ENCODE measurements at places on chromosomes 3 and 15.

DNA sequence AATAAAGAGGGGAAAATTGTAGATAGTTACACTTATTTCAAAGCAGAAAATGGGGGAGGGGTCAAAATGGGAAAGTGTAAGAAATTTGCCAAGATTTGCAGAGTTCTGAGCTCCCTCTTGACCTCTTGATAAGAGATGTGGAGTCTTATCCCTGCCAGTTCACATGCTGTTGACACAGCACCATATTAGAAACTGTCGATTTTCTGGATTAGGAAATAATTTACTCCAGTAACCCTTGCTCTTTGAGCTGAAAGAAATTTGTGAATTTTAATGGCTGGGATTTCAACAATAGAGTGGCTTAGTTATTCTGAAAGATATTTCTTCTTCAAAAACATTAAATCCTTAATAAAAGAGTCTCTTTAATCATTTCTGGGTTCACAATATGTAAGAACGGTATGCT is 306.2 kb upstream of the CNTN4 start:
- no peak for DNase-seq

- peak; percentile 44 for DNase-seq
Observed at GRCh38 chr15:95603802-95604201, 726.7 kb upstream of the NR2F2 start.

DNA sequence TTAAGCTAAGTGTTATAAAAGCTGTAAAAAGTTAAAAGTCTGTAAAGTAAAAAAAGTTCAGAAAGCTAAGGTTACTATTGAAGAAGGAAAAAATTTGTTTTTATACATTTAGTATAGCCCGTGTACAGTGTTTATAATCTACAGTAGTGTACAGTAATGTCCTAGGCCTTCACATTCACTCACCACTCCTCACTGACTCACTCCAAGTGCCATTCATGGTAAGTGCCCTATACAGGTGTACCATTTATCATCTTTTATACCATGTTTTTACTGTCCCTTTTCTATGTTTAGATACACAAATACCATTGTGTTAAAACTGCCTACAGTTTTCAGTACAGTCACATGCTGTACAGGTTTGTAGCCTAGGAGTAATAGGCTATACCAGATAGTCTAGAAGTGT is 8.8 kb downstream of the CCDC71 start:
- no peak for DNase-seq

DNA sequence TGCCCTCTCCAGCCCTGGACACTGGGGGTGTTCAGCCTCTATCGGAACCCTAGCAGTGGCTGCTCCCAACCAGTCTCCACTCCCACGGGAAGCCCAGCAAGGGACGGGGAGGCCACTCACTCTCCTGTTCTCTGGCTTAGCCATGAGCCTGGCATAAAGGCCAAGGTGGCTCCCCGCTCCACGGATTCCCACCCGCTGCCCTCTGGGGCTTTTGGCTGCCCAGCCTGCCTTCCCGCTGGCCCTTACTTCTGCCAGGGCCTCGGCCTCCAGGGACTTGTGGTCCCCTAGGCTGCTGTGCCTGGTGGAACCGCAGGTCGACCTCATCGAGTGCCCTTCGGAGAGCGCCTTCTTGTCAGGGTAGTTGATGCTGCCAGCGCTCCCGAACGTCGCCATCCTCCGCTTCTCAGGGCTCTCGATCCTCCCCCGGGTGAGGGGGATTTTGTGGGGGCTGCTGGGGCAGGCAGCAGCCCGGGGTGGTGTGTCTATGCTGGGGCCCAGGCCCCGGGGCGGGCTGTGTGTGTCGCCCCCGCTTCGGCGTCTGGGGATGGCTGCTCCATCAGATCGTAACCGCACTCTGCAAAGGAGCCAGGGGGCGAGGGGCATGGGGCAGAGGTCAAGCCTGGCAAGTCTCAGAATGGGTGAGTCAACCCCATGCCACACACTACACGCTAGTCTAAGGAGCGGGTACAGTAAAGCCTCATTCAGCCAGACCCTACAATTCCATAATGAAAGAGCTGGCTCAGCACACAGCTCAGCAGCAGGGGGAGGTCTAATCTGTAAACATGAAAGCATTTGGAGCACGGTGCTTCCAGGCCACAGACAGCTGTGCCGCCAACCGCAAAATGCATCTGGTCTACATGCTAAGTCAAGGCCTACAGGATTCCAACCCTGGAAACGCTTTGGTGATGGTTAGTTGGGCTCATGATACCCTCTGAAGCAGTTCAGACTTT is 27.3 kb upstream of the RAD18 start:
- DNase-seq: peak; percentile 95

GRCh38 chr3:138594150-138594934 is at the start of gene CEP70:
Gene CEP70 (minus strand): TSS chr3:138594260. CDS start chr3:138572927, 21,333 bp downstream.
- DNase-seq: peak; percentile 91

DNA sequence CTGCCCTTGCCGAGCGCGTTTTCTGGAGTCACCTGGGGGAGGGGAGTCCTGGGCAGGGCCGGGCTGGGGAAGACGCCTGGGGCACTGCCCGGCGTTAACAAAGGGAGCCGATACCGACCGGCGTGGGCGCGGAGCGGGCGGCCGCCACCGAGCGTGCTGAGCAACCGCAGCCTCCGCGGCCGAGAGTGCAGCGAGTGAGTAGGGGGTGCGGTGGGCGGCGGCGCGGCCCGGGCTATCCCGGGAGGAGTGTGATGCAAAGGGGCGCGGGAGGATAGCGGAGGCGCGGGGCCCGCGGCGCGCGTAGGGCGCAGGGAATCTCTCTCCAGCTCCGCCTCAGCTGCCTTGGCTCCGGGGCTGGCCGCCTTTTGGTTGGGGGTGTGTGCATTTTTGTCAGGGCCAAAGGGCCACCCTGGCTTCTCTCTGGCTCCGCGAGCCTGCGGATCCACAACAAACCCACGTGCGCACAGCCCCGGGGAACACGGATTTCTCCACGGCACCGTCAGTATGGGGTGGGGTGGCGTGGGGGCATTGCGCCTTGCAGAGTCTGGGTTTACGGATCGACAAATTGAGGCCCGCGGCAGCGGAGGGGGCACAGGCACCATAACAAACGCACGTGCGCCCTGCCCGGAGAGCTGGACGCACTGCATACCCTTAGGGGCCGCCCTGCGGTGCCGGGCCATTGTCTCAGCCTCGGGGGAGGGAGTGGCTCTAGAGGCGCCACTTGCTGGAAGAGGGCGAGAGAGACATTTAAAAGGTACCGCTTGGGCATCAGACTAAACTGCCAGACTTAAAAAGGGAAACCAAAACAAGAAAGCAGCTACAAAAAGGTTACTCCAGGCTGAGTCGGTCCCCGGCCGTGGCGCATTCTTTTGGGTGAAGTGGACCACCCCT is 560 bp downstream of the ST6GAL1 start:
- DNase-seq: peak; percentile 32

GRCh38 chr3:23668430-23668904 is 137.3 kb upstream of the UBE2E1 start:
- peak; percentile 94 for DNase-seq

- no peak for DNase-seq
Observed at GRCh38 chr3:56954125-56954524, 106.3 kb upstream of the SPATA12 start.

- peak; percentile 30 for DNase-seq
Observed at GRCh38 chr15:60584355-60584998, 105.5 kb upstream of the ICE2 start.

DNA sequence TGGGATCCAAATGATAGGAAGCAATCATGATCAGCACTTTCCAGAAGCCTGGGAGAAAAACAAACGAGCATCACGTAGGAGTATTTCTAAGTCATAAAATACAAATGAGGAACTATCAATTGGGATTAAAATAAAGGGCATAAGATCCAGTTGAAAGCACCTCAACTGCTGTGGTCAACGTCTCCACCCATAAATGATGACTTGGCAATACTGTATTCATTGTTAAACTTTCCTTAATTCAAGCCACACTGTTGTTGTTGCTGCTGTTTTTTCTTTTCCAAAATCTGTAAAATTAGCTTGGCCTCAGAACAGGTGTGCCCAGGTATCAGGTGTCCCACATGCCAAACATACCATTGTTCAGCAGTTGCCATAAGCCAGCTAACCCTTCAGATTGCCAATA is 395.8 kb downstream of the NTRK3 start:
- no peak for DNase-seq

DNA sequence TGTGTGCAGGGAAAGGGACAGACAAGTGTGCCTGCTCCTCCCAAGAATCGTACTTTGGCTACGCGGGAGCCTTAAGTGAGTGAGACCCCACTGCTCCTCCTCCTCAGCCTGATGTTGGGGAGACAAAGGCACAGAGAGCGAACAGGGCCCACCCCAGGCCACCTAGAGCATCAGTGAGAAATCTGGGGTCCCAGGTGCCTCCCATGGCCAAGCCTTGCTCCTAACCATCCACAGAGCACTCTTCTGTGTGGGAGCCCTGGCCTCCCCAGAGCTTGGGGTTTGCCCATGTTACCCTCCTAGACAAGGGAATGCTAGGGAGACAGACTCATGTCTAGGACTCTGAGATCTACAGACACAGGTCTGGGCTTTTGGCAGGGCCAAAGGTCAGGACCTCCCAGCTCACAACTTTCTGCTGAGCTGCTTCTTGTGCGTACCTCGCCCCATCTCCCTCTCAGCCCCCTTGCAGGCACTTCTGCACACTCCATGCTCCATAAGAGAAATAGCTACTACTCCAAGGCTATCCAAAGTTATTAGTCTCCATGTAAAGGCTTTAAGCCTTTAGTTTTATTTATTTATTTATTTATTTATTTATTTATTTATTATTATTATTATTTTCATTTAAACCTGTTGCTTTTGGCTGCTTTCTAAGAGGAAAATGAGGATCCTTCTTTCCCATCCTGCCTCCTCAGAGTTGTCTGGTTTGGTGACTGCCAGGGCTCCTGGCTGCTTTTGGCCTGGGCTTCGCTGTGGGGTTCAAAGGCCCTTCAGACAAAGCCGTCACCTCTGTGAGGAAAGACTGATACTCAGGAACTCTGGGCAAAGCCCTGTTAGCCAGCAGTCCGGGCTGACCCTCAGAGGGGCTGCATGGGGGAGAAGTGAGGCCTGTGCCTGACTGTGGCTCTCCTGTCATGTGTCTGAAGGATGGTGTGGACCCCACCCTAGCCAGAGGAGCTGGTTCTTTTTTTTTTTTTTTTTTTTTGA is 32.8 kb upstream of the TOPBP1 start:
- no peak for DNase-seq

DNA sequence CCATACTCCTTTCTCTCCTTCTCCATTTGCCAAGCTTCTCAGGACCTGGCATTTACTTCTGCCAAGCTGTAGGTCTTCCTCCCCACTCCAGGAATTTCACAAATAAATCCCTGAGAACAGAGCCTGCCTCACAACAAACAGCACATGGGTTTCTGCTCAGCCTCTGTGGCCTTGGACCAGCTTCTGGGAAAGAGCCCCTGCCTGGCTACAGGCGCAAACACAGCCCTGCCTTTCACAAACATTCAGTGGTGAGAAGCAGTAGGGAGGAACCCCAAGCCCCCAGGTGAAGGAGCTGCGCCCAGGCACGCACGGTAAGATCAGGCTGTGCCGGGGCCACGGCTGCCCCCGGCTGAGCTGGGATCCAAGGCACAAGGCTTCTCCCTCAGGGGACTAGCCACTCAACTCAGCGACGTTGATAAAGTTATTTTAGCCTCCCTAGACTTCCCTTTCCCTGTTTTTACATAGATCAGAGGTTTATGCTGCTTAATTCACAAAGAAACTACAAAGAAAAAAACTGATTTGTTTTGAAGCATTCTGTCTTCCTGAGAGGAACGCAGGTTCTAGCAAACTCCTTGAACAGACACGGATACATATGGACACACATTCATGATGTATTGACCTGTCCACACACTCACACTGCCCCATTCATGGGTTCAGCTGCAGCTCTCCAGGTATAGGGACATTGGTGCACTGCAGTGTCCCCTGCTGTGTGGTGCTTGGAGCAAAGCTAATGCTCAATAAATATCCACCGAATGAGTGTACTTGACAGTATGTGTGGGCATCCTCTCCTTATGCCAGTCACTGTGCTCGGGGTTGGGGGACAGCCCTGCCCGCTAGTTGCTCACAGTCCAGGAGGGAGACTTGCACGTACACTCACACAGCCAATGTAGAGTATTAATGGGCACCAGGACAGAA is 25.4 kb downstream of the HES1 start:
- no peak for DNase-seq

GRCh38 chr3:79769229-79769628 is 1.4 kb upstream of the ROBO1 start:
- DNase-seq: no peak

GRCh38 chr15:42364529-42364928 is 5.2 kb downstream of the CAPN3 start:
- DNase-seq: peak; percentile 18

DNA sequence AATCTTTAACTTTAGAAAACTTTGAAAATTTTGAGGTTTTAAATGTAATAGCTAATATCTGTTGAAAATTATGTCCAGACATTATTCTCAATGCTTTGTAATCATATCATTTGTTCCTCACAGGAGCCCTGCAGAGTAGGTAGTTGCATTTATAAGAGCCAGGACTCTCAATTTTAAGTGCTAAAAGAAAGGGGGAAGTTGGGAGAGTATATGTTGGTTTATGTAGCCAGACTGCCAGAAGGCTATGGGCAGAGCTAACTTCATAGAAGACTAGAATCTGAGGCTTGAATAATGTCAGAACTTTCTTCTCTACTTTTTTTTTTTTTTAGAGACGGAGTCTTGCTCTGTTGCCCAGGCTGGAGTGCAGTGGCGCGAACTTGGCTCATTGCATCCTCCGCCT is 9.1 kb downstream of the VPS8 start:
- no peak for DNase-seq

GRCh38 chr3:18507333-18507732 is 82.2 kb upstream of the SATB1 start:
- DNase-seq: no peak

DNA sequence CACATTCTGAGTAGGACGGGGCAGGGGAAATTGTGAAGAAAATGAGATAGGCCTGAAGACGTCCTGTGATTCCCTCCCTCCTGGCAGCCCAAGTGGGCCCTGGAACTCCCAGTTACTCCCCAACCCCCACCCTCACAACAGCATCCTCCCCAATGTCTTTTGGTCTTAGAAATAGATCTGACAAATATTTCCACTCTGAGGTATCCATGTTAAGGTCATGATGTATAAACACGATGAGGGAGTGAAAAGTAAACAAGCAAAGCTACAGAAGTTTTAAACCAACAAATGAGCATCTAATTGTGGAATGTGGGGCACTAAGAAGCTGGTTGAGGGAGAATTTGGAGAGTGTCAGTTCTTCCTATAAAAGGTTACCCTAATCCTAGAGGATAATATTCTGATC is 103.7 kb upstream of the AADACL2 start:
- DNase-seq: no peak

- DNase-seq: no peak
Observed at GRCh38 chr3:177144922-177145321, 52.4 kb downstream of the TBL1XR1 start.

- DNase-seq: peak; percentile 56
Observed at GRCh38 chr3:63791974-63792373, 27.1 kb upstream of the C3orf49 start.

DNA sequence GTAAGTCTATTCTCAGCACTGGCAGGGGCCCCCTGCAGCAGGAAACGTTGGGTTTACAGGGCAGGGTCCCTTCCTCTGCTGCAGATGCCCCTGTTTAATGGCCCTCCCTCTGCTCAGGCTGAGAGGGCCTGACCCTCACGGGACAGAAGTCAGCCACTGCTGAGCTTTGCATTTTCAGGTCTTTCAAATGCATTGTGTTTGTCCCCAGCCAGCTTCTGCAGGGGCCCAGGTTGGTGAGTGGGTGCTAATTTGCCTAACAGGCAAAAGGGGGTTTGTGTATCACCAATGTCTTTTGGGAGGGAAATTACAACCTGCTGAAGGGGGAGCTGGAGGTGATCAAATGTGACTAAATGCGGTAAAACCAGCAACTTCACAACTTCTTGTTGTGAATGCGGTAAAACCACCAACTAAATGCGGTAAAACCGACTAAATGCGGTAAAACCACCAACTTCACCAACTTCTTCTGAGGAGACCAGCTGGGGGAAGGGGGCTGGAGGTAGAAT is 44.8 kb upstream of the UBE2E1 start:
- no peak for DNase-seq

- DNase-seq: no peak
Observed at GRCh38 chr3:45049807-45050206, 23.7 kb downstream of the CLEC3B start.

All from fibroblast of upper back skin (primary cell).